ENCODE measurements at places on chromosomes 2 and 18.

GRCh38 chr2:236155406-236155805, 12.8 kb downstream of the GBX2 start:
- DNase-seq: no peak

GRCh38 chr18:69626171-69626570, 225.5 kb downstream of the DOK6 start:
- no peak for DNase-seq

- DNase-seq: no peak
Measured at GRCh38 chr18:67662996-67663395, 146.5 kb upstream of the DSEL start.

GRCh38 chr2:136212426-136213378, 94.8 kb upstream of the CXCR4 start:
- DNase-seq: peak; percentile 15

DNA sequence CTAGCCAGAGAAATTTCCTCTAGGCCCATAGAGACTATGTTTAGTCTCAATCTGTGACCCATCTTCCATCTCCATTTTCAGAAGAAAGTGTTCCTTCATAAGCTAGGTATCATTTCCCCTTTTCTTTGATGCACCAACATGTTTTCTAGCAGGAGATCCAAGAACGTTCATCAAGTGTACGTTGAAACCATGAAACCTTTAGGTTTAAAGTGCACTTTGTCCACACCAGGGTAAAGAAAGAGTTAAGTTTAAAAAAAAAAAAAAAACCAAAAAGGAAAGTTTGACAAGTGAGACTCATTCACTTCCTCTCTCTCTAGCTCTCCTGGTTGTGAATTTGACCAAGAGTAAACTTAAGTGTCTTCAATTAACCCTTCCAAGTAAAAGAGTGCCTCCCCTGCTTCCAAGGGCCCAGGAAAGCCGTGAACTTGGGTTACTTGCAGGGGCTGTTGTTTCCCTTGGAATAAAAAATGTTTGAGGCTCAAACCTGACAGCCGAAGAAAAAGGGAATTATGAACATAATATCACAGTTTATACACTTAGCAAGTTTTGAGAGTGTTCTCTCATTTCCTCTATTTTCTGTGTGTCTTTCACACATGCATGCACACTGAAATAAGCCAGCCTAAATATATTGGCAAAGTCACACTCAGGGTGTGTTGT, 56.7 kb downstream of the LBH start:
- no peak for DNase-seq

- peak; percentile 35 for DNase-seq
Measured at GRCh38 chr2:54589340-54590215, 133.5 kb downstream of the SPTBN1 start.

GRCh38 chr2:20955277-20956026, 88.4 kb downstream of the APOB start:
- no peak for DNase-seq

- DNase-seq: no peak
Measured at GRCh38 chr2:61770746-61771145, 83.1 kb downstream of the FAM161A start.

DNA sequence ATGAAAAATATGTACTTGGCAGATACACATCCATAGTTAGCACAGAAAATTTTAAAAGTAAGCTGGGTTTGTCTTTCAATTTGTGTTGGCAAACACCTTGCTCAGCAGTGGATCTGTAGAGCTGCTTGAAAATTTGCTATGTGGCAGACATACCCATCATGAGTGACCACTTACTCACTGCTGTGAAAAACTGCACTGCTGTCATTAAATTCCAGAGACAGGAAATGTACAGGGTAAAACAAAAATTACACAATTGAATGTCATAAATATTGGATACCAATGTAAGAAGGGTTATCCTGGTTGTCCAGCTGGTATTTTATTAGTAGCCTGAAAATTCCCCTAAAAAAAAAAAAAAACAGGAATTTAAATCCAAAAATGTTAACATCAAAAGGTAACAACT, 24.5 kb downstream of the NIF3L1 start:
- no peak for DNase-seq

Data from activated naive CD4-positive, alpha-beta T cell treated with Interleukin-2 at 50 U/mL for 16 hours (primary cell).